ENCODE measurements at places on chromosomes 5 and 9.

GRCh38 chr5:92644266-92644886 lies 936.6 kb downstream of the NR2F1-AS1 start:
- DNase-seq, result no peak

- DNase-seq, result no peak
Measured at GRCh38 chr9:38195737-38196161, 126.7 kb upstream of the SHB start.

DNA sequence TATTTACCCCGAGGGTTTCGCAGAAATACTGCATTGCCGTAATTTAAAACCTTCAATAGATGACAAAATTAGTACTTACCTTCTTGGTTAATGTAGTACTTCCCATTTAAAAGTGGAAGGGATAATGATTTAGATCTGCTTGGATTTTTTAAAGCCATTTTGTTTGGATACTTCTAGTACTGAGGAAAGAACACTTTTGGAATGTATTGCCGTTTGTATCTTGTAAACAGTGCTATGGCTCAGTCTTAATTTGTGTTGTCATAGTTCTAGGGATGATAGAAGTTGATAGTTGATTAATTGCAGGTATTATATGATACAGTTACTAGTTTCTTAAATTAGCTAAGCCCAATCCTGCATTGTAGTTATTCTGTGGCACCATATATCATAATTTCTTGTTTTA lies 33.1 kb downstream of the TNPO1 start:
- DNase-seq, result no peak

DNA sequence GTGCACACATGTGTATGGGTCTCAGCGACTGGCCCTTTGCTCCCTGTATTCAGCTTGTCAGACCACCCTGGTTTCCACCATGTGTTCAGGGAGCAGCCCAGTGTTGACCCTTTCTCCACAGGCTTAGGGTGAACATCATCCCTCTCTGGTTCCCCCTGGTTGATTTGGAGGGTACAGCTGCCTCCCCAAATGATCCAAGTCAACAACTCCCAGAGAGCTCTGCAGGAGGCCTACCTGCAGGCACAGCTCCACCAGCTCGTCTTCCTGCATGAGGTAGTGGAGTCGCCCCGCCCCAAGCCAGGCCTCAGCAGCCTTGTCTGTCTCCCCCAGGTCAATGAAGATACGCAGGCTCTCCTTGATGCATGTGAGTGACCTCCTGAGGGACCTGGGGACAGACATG lies 50.5 kb downstream of the SH3TC2 start:
- DNase-seq, result no peak

DNA sequence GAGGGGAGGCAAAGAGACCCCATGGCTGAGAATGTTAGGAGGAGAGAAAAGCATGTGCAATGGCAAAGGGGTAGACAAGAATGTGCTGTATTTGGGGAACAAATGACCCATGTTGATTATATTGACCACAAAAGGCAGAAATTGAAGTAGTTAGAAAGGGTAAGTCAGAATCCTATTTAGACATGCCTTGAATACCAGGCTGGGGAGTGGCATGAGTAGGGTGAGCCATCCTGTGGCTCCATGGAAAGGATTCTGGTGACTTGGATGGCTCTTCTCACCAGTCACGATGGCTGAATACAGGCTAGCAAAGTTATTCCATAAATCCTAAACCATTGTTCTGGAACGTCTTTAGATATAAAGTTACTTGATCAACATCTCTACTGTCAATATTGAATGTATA lies 73.4 kb upstream of the MEF2C start:
- no peak for DNase-seq

GRCh38 chr9:129174102-129174723 lies 3.8 kb downstream of the IER5L start:
- peak; percentile 73 for DNase-seq

DNA sequence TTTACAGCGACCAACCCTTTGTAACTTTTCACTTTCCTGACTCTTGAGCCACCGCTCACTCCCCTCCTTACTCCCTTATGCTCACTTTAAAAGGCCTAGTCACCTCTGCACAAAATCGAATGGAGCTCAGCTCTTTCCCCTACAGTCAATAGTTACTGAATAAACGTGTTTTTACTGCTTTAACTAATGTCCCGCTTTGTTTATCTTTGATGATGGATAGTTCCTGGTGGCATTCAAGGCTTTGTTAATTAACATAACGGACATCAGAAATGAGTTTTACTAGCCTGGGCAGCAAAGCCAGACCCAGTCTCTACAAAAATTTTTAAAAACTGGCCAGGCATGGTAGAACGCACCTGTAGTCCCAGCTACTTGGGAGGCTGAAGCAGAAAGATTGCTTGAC lies 5.0 kb downstream of the SERINC5 start:
- DNase-seq, result no peak

DNA sequence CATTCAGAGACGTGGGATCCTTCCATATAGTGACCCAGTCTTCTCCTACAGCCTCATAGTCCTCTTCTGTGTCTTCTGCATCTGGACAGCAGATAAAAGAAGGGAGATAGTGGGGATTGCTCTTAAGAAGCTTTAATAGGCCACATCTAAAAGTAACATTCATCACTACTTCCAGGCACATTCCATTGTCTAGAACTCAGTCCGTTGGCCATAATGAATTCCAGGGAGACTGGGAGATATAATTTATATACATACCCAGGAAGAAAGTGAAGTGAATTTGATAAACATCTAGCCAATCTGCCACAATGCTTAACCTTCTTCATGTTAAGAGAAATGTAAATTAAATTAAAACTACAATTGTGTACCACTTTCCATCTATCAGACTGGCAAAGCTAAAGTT lies 22.5 kb upstream of the GLIPR2 start:
- no peak for DNase-seq

DNA sequence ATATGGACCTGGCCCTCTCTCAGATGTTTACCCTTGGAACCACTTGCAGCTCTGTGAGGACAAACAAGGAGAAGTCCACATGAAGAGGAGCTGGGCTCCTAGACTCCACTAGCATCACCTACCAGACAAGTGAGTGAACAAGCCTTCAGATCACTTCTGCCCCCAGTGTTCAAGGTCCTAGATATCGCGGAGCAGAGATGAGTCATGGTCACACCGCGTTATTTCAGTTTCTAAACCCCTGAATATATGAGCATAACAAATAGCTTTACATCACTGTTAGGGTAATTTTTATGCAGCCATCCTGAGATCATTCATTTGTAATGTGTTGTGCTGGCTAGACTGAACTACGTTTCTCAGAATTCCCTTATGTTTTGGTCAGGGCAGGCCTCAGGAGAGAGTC lies 77.0 kb upstream of the DAP start:
- DNase-seq, result no peak

- no peak for DNase-seq
Measured at GRCh38 chr9:13467157-13467556, 187.7 kb upstream of the MPDZ start.

DNA sequence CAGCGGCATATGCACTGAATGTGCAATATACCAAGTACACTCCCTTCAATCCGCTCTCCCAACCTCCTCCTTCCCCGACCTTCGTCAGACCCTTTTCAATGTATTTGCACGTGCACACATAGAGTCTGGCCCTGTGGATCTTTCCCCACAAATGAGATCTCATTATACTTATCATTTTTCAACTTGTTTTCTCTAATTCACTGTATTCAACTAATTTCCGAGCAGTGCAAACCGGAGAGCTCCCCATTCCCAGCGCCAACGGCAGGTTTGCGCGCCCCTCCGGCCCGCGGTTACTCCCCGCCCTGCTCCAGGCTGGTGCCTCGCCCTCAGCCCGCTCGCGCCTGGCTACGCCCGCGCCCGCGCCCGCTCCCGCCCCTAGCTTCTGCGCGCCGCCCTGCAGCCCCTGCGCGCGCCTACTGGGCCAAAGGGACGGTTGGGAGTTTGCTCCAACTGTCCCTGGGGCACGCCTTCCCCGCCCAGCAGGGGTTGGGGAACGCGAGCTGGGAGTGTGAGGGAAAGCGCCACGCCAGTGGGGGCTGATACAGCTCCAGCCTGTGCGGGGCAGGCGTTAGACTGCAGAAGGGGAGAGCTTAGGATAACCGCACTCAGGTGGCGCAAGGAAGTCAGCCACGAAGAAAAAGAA lies 3.3 kb upstream of the CDC20B start:
- DNase-seq, result no peak

GRCh38 chr9:125888211-125888610 lies 141.0 kb downstream of the PBX3 start:
- no peak for DNase-seq

- DNase-seq, result no peak
Measured at GRCh38 chr5:119275146-119275545, 80.7 kb upstream of the TNFAIP8 start.

GRCh38 chr5:174535669-174536068 lies 188.7 kb upstream of the MSX2 start:
- DNase-seq, result no peak

GRCh38 chr5:133338504-133339355 lies 273.6 kb downstream of the FSTL4 start:
- DNase-seq, result no peak

- peak; percentile 59 for DNase-seq
Measured at GRCh38 chr9:117414906-117415331, at the start of gene ASTN2. Gene ASTN2, minus strand, starts transcription at chr9:117415057. Its CDS starts 119 bp downstream, at chr9:117414938.

- DNase-seq, result no peak
Measured at GRCh38 chr9:15306068-15306756, 804 bp downstream of the TTC39B start.

- DNase-seq, result no peak
Measured at GRCh38 chr5:14450018-14450524, 131.5 kb upstream of the OTULINL start.

GRCh38 chr9:135228345-135228982 lies 141.0 kb downstream of the OLFM1 start:
- DNase-seq, result no peak

GRCh38 chr5:111223787-111224560 lies at the start of gene CAMK4:
Gene CAMK4, plus strand, starts transcription at chr5:111224384. Its CDS starts 100 bp downstream, at chr5:111224484.
- DNase-seq, result no peak

DNA sequence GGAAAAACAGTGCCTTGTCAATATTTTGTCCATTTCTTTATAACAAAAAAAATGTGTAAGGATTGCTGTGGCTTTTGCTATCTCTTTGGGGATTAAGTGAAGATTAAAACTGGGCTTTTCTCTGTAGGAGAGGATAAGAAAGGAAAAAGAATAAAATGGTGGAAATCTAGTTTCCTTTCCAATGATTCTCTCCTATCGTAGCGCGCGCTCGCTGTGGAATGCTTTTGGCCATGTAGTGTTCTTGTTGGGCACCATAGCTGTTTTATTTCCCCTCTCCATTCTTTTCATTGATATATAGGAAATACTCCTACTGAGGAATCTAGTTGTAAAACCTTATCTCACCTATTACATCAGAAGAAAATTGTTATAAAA lies 1.5 kb downstream of the STXBP1 start:
- no peak for DNase-seq

DNA sequence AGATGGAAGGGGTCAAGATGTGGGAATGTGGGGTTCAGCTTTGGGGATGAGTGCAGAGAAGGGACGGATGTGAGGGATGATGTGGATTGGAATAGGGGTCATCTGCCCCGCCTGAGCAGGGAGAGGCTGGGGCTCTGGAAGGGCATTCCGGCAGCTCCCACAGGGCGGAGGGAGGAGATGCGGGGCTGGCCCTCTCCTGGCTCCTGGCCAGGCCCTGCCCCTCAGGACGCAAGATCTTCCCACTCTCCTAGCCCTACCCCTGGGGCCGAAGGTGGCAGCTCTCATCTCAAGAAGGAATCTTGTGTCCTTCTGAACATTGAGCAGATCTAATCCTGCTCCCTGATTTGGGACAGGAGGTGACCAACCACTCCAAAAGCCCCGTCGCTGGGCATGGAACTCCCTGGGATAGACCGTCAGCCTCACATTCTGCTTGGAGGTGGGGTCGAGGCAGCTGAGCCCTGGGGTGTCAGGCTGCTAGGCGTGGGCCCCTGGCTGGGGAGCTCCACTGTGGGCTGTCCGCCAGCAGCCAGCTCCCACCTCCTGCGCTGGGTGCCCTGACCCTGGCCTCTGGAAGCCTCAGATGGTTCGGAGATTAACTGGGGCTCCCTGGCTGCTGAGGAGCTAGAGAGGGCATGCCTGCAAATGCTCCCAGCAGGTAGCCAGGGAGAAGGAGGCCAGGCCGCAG lies 125.2 kb downstream of the ZNF354C start:
- no peak for DNase-seq

DNA sequence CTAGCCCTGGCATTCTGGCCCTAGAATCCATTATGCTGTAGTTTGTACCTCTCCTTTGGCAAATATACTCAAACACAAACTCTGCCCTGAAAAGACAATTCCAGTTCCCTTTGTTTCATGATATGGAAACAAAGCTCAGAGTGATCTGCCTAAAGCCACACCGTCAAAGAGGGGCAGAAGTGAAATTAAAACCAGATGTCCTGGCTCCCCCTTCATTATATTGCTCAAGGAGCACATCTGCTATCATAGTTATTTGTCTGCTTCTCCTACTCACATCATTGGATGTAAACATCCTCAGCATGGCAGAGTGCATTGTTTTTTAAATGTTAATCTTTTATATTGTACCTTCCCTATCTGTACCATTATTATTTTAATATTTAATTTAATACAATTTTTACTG lies 266.7 kb upstream of the SMARCA2 start:
- DNase-seq, result no peak

GRCh38 chr5:124536333-124536732 lies 210.1 kb downstream of the ZNF608 start:
- no peak for DNase-seq

DNA sequence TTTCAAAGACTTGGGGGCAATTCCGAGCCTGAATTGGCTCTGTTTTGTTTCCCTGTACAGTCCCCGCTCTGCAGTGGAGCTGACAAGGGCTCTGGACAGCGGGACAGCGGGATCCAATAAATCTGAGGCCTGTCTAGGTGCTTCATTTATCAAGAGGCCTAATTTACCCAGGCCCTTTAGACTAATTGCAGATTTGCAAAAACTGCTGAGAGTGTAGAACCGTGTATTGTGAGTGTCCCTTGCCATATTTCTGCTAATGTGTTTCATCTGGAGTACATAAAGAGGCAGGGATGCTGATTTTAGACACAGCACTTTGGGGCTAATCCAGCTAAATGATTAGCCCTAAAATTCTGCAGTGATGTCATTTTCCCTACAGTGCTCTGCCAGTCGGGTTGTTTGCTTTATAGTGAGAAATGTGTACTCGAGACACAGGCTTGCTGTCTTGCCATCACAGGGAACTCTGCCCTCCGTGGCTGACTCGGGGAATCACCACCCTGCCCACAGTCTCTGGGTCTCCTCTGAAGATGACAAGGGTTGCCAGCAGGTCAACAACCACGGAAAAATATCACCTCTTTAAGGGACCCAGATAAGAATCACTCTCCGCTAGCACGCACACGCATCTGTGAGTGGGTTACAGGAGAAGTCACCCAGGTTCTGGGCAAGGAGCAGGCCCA lies 592.0 kb downstream of the BNC2 start:
- DNase-seq, result no peak

DNA sequence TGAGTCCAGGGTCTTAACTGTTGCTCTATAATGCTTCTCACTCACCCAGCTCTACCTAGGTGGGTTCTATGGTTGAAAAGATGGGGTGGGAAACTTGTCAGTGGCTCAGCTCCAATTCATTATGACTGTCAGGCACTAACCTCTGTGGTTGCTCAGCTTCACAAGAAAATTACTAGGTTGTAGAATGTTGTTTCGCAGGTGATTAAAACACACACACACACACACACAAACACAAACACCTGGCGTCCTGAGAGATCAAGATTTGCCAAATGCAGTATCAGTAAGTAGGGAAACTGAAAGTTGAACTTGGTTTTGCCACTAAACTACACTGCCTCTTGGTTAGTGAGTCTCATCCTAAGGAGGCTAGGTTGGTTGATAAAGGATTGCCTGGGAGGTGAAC lies 2.8 kb downstream of the MCCC2 start:
- no peak for DNase-seq

GRCh38 chr9:19759066-19759465 lies 29.8 kb downstream of the SLC24A2 start:
- DNase-seq, result no peak

Data from substantia nigra (tissue), 51 donors.